ENCODE measurements at places on chromosomes 12 and 14. TPM values are rescaled to one million over a fixed set of nuclear protein-coding genes. Genes with fewer than 3 reads are reported as not detected.
A peak's percentile ranks its signal among the peaks of the same experiment; 100 is the strongest.

The DIO3 gene
- 4.9 TPM for total RNA-seq

The SIX6 gene
- total RNA-seq: not detected

The SCN8A gene
- total RNA-seq: 2.6 TPM

The CMKLR1 gene
- total RNA-seq: 0.50 TPM

The ADCK1 gene
- 6.9 TPM for total RNA-seq

GRCh38 chr14:70943838-70944237 lies 36.6 kb downstream of the PCNX1 start:
- no peak for DNase-seq
- H3K27me3 ChIP-seq: no peaks in the 10 kb centered on the region
- no peak overlapping the region for H3K27ac ChIP-seq
- peaks cover 57% of the 10 kb centered on the region for H3K36me3 ChIP-seq

GRCh38 chr12:27343255-27344000 lies 10.8 kb downstream of the BMAL2 start:
- no peaks in the 10 kb centered on the region for H3K4me1 ChIP-seq
- H3K27ac ChIP-seq: peak overlapping the region; percentile 94
- H3K36me3 ChIP-seq: peaks cover 9% of the 10 kb centered on the region

DNA sequence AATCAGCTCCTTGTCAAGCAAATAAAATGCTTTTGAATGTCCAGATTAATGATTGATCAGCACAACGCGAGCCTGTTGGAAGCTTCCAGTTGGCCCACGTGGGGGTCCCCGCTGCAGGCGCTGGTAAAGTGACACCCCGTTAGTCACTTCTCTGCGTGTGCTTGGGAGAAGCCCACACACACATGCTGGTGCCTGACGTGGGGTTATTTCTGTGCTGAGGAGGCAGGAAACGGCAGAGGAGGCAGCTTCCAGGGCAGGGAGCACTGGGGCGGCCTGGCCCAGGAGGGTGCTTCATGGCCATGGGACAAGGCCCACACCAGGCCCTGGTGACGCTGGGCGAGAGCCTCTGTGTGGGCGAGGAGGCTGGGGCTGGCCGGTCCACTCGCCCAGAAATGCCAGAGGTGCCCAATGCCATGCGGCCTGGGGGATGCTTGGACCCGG lies 101.5 kb downstream of the KIF26A start:
- H3K27me3 ChIP-seq: peaks cover 4% of the 10 kb centered on the region
- H3K4me3 ChIP-seq: no peak overlapping the region
- peaks cover 13% of the 10 kb centered on the region for H3K4me1 ChIP-seq
- H3K27ac ChIP-seq: no peak overlapping the region

DNA sequence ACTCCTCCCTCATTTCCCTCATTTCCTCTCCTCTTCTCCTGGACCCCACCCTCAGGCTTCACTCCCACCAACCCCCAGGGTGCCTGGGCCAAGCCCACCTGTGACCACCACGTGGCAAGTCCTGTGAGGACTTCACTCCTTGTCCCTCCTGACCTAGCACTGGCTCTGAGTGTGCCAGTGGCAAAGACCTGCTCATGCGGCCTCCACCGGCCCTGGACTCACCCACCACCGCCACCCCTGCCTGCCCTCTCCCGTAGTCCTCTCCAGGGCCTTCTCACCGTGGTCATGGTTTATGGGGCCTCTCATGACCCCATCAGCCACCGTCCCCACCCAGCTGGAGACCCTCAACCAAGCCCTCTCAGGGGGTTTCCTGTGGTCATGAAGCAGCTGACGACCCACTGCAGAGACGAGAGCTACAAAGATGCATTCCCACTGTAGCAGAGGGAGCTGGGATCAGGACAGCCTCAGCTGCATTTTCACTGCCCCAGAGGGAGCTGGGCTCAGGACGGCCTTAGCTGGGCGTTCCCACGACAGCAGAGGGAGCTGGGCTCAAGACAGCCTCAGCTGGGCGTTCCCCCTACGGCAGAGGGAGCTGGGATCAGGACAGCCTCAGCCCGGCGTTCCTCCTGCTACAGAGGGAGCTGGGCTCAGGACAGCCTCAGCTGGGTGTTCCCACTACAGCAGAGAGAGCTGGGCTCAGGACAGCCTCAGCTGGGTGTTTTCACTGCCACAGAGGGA lies 3.2 kb upstream of the C14orf180 start:
- no peaks in the 10 kb centered on the region for H3K36me3 ChIP-seq
- no peak overlapping the region for H3K4me3 ChIP-seq
- no peak overlapping the region for H3K27ac ChIP-seq
- H3K27me3 ChIP-seq: no peaks in the 10 kb centered on the region
- peaks cover 11% of the 10 kb centered on the region for H3K4me1 ChIP-seq

DNA sequence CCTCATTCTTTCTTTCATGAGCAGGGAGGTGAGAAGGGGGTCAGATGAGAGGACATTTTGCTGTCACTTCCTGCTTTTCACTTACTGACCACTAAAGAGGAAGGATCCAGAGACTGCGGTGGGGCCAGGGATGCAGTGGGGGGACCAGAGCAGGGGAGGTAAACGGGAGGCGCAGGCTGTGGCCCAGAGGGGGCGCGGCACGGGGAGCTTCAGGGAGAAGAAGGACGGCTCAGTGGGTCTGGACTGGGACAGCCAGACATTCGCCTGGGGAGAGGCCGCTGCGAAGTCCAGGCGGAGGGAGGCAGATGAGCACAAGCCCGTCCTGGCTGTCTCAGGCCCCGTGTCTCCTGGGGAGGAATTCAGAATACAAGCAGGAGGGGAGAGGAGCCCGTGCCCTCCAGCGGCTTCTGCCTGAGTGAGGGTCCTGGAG lies 41.2 kb downstream of the SLC6A12 start:
- peaks cover 33% of the 10 kb centered on the region for H3K4me1 ChIP-seq
- no peak overlapping the region for H3K27ac ChIP-seq
- H3K27me3 ChIP-seq: peaks cover 19% of the 10 kb centered on the region
- no peaks in the 10 kb centered on the region for H3K36me3 ChIP-seq

DNA sequence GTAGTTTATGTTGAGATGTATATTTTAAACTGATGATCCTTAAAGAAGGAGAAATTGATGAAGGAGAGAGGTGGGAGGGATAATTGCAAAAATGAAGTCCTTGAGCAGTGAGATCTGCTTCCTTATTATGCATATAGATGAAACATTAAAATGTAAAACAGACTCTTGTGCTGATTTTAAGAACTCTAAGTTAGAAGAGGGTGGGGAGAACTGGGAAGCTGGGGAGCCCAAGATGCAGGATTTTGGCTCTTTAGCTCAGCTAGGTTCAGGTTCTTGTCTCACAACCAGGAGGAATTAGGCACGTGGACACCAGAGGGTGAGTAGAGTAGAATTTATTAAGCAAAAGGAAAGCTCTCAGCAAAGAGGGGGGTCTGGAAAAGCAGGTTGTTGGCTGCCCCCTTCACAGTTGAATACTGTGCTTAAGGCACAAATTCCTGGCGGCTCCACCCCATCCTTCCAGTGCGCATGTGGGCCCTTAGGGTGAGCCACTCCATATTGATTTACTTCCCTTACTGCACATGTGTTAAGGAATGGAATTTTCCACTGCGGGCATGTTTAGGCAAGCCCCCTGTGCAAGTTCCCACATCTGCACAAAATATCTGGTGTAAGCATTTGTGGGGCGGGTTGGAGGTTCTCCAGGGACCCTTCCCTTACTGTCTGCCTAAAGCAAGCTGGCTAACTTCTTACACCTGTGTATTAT lies 141.9 kb downstream of the BICD1 start:
- no peak for DNase-seq
- peak overlapping the region; percentile 69 for H3K4me3 ChIP-seq
- no peaks in the 10 kb centered on the region for H3K27me3 ChIP-seq
- H3K4me1 ChIP-seq: no peaks in the 10 kb centered on the region
- H3K36me3 ChIP-seq: peaks cover 21% of the 10 kb centered on the region

- H3K27me3 ChIP-seq: no peaks in the 10 kb centered on the region
- no peak for DNase-seq
- peaks cover 5% of the 10 kb centered on the region for H3K4me1 ChIP-seq
These were observed 102.9 kb downstream of the CCER1 start for GRCh38 chr12:90851800-90852718.

GRCh38 chr12:109130297-109131153 lies 14.1 kb downstream of the ACACB start:
- no peak for DNase-seq
- H3K27ac ChIP-seq: no peak overlapping the region
- H3K27me3 ChIP-seq: peaks cover 11% of the 10 kb centered on the region
- no peak overlapping the region for H3K4me3 ChIP-seq

DNA sequence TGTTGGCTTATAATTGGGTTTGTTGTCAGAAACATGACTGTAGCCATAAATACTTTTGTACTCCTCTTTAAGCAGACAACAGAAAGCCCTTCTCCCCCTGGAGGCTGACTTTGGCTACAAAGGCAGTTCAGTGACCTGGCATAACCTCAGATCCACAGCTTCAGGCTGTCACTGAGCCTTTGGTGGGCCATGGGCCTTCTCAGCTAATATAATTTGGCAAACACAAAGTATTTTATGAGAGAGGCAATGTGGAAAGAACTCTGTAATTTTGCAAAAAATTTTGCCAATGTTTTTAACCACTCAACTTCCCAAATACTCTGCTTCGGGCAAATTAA lies 15.5 kb upstream of the MGP start:
- no peak overlapping the region for H3K27ac ChIP-seq
- H3K4me1 ChIP-seq: peaks cover 7% of the 10 kb centered on the region
- no peaks in the 10 kb centered on the region for H3K27me3 ChIP-seq
- H3K36me3 ChIP-seq: peaks cover 10% of the 10 kb centered on the region
- H3K4me3 ChIP-seq: no peak overlapping the region
- DNase-seq: no peak
